ENCODE measurements at places on chromosomes 1 and 21.

- no peak for DNase-seq
Measured at GRCh38 chr1:248891758-248892157, 14.3 kb upstream of the PGBD2 start.

DNA sequence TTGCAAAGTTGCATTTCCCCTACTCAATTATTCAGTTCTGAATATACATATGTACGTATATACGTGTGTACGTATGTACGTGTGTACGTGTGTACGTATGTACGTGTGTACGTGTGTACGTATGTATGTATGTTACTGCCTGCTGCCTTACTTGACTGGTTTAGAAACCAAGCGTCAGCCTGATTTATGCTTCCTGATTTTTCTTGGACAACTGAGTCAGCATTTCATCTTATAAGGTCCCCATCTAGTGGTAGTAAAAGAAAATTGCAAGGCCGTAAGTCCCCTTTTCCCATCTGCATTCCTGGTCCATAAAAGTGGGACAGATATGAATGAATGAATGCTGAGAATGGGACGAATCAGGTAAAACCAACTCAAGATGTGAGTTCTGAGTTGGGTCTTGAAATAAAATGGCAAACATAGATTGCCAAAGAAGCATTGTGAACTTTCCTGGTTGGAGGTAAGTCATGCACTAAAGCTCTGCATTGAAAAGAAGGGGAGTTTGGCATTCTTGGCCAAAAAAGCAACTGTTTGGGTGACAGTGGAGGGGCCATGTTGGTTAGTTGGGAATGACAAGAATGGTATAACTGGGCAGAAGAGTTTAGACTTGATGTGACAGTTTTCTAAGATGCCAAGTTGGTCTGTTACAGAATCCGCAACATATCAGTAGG, 76.4 kb upstream of the DNAH14 start:
- DNase-seq, result no peak

DNA sequence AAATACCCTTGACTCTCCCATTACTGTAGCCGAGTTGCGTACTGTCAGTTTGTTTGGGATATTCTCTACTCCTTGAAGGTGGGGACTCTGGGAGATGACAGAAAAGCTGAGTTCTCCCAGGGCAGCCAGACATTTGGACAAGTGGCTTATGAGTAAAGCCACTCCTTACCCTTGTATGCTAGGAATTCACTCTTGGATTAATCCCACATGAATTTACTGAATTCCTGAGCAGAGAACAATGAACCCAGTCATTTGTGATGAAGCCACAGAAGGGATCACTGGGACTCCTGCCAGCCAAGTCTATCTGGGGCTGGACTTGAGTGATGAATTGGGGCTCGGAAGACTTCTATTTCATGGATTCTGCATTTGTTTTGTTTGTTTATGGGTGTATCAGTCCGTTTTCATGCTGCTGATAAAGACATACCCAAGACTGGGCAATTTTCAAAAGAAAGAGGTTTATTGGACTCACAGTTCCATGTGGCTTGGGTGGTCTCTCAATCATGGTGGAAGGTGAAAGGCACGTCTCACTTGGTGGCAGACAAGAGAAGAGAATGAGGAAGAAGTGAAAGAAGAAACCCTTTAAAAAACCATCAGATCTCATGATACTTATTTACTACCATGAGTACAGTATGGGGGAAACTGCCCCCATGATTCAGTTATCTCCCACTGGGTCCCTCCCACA, 25.1 kb downstream of the C1orf116 start:
- DNase-seq, result no peak

GRCh38 chr1:162166917-162167615, 97.6 kb downstream of the NOS1AP start:
- DNase-seq, result no peak

Data from CD4-positive, alpha-beta T cell treated with Interleukin-21 for 1 hour (primary cell).